ENCODE measurements at places on chromosomes 2 and 18.

- no peak for DNase-seq
Measured at GRCh38 chr18:32958746-32959145, 185.9 kb upstream of the KLHL14 start.

DNA sequence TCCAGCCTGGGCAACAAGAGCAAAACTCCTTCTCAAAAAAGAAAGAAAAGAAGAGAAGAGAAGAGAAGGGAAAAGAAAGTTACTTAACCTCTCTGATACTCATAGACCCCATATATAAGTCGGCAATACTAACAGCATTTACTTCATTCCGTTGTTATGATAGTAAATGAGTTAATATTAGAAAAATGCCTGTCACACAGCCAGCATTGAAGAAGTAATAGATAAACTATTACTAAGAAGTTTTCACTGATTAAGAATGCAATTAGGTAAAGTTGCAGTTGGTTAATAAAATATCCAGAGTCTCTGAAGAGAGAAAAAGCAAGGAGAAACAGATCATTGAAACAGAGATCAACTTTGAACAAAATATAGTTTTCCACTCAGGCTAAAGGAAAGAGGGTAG is 161.3 kb upstream of the UBE2E3 start:
- DNase-seq: no peak

DNA sequence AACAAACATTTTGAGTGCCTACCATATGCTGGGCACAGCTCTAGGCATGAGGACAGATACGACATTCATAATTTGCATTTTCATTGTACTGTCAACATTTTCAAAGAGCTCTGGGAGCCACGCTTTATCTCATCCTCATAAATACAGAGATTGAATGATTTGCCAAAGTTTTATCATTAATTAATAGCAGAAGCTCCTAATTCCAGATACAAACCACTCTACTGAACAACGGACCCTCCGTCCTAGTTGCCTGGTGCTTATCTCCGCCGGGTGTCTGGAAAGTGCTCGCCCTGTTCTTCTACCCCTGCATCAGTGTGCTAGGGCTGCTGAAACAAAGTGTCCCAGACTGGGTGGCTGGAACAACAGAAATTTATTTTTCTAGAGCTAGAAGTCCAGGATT is 23.8 kb downstream of the SERTAD2 start:
- DNase-seq: no peak

- no peak for DNase-seq
Measured at GRCh38 chr18:10898417-10898974, 250.9 kb downstream of the PIEZO2 start.

DNA sequence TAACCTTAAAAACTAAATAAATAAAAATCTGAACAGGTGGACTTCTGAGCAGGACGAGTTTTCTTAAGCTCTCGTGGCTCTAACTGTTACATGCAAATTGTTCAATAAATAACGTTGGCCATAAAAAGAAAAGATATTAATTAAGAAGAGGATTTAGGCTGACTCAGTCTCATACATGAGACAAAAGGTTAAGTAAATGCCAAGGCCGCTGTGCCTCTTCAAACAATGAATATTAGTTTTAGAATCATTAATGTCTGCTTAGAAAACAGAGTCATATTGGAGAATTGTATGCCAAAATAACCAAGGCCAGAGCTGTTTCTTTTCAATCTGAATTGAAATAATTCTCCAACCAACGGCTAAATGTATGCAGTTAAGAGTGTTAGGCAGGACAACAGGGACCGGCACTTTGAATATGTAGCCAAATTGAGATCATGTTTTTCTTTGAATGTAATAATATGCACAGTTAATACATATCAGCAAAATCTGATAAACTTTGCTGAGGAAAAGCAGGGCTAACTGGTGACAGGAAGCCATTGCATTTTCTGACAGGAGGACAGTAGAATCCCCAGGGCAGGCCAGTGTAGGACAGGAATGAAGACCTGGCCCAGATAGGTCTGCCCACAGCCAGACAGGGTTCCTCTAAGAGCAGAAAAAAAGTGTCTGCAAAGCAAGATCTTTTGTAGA is 1041.4 kb upstream of the FANCL start:
- DNase-seq: no peak

GRCh38 chr2:132448771-132449170 is 32.2 kb downstream of the GPR39 start:
- DNase-seq: peak; percentile 36

- DNase-seq: no peak
Measured at GRCh38 chr2:196080526-196080925, 11.9 kb upstream of the DNAH7 start.

DNA sequence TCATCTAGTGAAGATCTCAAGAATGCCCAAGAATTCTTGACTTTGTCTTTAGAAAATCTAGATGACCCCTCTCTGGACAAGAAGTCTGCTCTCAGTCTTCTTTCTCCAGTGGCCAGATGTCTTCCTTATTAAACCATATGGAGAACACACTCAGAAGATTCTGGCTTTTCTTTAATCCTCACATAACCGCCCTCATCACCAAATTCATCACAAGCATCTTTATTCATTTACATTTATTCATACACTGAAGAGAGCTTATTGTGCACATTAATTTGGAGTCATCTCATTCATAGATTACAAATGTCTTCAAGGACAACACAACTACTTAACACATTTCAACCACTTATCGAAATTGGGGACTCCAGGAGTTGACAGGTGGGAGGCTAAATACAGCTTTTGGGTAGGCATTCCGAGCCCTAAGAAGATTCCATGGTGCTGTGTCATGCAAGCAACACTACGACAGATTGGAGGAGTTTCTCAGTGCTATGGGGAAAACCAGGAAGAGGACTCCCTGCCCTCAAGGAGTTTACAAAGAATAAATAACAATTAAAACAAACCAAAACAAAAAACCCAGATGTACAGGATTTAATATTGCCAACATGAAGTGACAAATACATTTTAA is 64.8 kb upstream of the LCLAT1 start:
- DNase-seq: no peak

DNA sequence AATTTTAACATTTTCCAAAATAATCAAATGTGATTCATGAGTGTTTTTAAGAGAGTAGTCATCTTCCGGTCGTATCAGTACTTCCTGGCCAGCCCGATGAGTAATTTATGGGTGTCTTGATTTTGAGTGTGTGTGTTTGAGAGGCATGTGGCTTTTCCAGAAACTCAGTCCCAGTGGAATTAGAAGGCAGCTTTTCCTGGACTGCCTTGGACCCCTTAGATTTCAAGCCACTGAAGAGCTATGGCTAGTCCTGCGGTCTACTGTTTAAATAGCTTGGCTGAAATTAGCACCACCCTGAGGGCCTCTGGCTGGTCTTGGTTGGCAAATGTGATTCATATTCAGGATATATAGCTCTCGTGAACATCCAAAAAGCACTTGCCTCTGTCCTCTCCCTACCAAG is 59.4 kb downstream of the HK2 start:
- DNase-seq: peak; percentile 86

GRCh38 chr18:3579701-3580100 is 129.7 kb downstream of the TGIF1 start:
- DNase-seq: peak; percentile 92

DNA sequence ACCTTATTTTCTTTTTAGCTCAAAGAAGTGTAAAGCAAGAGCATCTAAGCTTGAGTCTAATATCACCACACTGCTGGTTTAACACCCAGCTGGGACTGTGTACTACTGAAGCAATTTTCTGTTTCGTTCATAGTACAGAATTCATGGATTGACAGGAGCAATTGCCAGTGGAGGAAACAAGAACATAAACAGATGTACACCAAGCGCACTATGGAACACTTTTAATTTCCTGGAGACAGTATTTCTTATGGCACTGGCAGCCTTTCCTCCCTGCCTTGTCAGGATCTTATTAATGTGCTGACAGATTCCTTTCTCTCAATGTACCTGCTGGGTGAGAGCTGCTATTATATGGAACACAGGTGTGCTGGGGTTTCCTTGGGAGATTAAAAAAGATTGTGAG is 4.2 kb upstream of the LANCL1 start:
- DNase-seq: no peak
